Hematopoietic multipotent progenitor cell treated with erythropoietin and hydrocortisone succinate and interleukin-3 and kit ligand, for 4 days (in vitro differentiated cells): ENCODE measurements at places on chromosomes 6 and 20.

GRCh38 chr6:43829470-43829869, 59.5 kb downstream of the VEGFA start:
- peak; percentile 47 for DNase-seq

- DNase-seq: no peak
These were observed 8.8 kb downstream of the SYNJ2 start for GRCh38 chr6:157990321-157991066.

GRCh38 chr6:33921745-33922144, 117.9 kb upstream of the MLN start:
- no peak for DNase-seq

GRCh38 chr20:58746620-58747019, 54.0 kb downstream of the NPEPL1 start:
- DNase-seq: no peak

DNA sequence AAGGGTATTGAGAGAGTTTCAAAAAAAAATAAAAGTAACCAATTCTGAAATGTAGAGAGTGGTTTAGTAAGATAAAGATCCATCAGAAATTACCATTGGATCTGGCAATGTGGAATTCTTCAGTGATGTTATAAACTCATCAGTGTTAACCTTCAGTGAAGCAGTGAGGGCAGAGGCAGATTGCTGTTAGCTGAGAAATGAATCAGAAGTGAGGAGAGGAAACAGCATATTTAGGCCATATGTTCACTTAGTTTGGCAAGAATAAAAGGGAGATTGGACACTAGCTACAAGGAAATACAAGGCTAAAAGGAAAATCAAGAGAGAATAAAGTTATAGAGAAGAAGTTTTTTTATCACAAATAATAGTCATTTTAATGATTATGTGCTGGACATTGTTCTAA, 9.6 kb downstream of the KCNQ5 start:
- no peak for DNase-seq

DNA sequence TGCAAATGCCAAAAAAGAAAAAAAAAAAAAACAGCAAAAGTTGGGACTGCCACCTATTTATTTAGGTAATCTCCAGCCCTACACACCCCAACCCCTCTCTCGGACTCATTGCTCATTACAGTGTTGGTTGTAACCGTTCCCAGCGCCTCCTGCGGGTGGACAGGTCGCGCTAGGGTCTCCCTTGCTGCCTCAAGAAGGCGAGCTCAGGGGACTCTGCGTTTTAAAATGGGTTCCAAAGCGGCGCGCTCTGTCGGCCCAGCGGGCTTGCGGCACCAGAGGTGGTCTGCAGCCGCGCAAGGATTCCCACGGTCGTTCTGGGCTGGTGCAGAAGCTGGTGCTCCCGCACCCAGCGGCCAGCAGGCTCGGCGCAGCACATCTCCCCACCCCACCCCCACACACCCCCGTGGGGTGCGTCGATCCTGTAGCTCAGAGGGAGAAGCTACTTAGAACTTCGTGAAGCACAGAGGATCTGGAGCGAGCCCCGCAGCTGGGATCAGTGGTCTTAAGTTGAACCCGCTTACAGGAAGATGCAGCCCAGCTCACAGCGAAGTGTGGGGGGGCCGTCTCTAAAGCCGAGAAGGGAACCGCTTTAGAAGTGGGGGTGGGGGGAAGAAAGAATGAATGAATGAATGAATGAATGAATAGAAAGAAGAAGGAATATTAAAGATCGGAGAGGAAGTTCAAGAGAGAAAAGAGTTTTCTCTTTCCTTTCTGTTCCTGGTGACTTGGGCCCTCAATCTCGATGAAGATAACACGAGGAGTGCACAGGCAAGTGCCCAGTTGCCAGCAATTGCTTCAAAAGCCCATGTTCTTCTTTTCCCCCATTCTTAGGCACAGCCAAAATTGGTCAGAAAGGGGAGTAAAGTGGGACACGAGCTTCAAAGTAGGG, 780 bp downstream of the TFAP2A start:
- no peak for DNase-seq

GRCh38 chr6:118198746-118199145, 291.7 kb downstream of the SLC35F1 start:
- DNase-seq: no peak

DNA sequence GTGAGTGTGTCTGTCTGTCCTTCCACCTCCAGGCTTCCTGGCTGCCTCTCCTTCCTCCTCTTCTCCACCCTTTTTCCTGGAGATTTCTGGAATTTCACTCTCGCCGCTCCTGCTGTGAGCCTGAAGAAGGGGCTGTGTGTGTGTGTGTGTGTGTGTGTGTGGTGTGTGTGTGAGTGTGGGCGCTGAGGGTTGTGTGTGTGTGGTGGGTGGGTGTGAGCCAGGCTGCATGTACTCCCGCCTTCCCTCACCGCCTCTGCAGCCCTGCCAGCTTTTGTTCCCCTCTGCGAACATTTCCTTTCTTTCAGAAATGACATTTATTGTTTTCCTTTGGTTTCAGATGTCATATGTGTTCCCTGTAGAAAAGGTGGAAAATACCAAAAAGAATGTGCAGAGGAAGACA, 76.0 kb downstream of the SRC start:
- DNase-seq: no peak

DNA sequence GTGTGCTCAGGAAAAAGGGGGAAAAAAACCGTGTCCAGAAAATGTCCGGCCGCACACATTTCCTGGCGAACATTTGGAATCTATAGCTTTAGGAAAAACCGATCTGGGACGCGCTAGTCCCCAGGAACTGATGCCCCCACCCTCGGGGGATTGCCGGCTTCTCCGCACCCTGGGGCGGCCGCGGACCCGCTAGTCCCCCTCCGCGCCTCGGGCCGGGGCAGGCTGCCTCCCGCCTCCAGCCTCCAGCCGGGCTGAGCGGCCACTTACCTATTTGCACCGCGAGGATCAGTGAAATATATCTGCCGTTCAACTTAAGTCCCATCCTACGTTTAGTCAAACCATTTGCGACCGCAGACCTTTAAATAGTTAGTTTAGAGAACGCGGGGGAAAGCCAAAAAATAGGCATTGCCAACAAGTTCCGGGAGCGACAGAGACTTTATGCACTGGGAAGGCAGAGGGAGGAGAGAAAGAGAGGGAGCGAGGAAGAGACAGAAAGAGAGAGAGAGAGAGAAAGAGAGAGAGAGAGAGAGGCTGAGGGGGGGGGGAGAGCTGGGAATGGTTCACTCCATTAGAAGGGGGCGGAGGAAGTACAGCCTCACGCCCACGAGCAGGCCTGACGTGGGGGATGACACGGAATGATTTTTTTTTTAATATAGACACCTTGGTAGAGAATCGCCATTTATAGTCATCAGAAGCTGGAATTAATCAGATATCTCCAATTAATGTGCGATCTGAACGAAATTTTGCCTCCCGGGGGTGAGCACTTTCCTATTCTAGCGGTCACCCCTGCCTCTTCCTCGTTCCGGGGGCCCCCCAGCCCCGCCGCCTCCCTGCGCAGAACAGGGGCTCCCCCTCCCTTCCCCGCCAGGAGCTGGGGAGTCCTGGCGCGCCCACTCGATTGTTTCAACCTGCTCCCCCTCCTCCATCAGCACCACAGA, at the start of gene NRN1:
Gene NRN1, minus strand, starts transcription at position 498 of the 938 bp plus-strand sequence. Its CDS starts 176 bp downstream, at position 322.
- DNase-seq: peak; percentile 12

GRCh38 chr6:25007269-25007699, 71.5 kb upstream of the RIPOR2 start:
- DNase-seq: no peak

GRCh38 chr6:165118736-165119135, 190.7 kb downstream of the C6orf118 start:
- DNase-seq: no peak

DNA sequence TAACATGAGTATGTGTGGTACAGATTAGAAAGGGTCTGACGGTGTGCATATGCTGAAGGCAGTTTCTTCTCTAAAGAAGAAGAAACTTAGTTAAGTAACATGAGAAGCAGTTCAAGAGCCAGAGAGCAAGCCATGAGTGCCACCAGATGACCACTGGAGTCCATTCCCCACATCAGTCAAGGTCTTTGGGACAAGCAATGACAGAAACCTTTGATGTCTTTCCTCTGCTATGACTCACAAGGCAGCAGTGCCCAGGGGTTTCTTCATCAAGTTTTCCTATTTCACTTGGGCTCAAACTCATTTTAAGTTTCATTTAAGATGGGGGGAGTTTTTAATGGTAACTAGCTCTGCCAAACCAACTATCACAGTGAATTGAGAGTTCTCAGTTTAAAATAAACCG, 303.8 kb upstream of the TBX18 start:
- no peak for DNase-seq

DNA sequence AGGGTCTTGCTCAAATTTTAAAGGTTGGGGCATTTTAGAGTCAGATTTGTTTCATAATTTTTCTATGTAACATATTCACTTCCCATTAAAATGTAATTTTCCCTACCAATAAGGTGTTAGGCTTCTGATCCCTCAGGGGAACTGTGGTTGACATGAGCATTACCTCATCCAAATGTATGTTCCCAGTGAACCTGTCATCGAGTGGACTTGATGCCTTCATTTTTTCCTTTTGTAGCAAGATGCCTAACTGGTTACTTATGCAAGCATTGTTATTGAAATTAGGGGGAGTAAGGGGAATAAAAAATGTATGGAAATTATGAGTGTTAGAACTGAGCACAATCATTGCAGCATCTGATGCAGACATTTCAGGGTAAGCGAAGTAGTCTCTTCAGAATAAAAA, 360.5 kb downstream of the BCKDHB start:
- no peak for DNase-seq

DNA sequence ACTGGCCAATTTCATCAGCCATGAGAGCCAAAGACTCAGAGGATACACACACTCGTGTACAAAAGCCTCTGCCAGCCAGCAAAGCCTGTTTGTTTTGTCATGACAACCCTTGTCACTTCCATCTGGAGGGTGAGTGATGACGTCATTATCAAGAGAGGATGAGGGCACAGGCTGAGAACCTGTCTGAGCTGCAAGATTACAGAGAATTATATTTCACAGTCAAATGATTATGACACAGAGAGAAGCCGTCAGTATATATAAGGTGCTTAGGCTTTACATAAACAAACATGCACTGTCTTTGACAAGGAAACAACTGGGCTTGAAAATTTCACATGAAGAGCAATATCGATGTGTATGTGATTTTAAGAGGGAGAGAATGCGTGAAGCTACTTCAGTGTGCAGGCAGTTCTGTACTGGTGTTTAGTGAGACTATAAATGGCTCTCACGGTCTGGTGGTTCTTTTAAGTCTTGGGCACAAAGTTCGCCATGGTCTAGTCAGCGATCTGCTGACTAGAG, 36.5 kb upstream of the BCLAF1 start:
- DNase-seq: peak; percentile 36

- no peak for DNase-seq
These were observed 47.7 kb upstream of the PLCB4 start for GRCh38 chr20:9021216-9021615.

- no peak for DNase-seq
These were observed 59.8 kb upstream of the HSF2 start for GRCh38 chr6:122339661-122340060.

- DNase-seq: no peak
These were observed 290.0 kb downstream of the PACRG start for GRCh38 chr6:163017801-163018200.

DNA sequence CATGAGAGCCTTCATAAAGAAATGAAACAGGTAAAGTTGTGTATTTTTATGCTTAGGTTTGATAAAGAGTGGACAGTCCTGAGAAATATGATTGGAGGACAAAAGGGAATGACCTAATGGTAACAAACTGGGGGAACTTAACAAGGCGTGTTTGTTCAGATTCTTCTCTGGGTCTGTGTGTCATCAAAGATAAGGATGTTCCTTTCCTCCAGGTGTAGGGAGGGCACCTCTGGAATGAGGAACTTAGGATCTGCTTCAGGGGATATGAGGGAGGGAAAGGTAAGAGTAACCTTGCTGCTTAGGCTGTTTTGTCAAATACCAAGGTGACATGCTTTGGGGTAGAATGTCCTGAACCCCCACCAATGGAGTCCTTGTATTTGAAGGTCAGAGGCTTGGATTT, 291.9 kb downstream of the KCNQ5 start:
- no peak for DNase-seq

DNA sequence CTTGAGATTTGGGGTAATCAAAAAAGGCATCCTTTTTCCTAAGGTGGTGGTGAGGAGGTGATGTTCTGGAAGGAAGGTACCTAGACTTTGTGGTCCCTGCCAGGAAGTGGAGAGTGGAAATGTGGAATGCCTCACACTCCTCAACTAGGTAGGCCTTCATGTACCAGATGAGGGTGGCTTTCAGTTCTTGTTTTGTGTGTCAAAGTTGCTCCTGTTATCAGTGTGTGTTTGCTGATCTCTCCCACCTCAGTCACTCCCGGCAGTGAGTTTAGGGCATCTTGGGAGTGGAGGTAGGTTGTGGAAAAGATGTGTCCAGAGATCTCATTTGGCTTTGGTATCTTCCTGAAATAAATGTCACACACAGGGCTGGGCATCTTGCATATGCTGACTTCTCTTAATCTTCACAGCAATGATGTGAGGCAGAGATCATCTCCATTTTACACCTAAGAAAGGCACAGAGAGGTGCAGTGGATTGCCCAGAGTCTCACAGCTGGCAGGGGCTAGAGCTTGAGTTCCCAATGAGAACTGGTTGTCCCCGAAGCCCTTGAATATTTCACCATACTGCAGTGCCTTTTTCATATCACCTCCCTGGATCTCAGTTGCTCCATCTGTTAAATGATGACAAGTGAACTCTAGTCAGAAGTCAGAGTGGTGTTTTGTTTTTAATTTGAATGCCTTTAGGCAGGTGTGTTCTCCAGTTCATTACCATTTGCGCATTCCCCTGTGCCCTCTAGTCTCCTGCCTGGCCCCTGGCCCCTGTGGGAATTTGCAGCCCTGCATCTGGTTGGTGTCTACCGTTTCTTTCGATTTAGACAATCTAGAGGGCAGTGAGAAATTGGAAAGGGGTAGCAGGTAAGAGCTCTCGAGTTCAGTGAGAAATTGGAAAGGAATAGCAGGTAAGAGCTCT, 2.9 kb downstream of the PKIG start:
- peak; percentile 60 for DNase-seq

- peak; percentile 68 for DNase-seq
These were observed 72.9 kb downstream of the SNX5 start for GRCh38 chr20:17895641-17896171.

- peak; percentile 25 for DNase-seq
These were observed 116.2 kb downstream of the SGK1 start for GRCh38 chr6:134201716-134202115.

- DNase-seq: peak; percentile 77
These were observed 102.0 kb downstream of the POPDC3 start for GRCh38 chr6:105077596-105078385.

GRCh38 chr6:170095273-170095981, 195.5 kb downstream of the DLL1 start:
- DNase-seq: no peak

- peak; percentile 53 for DNase-seq
These were observed 20.4 kb downstream of the ZNF184 start for GRCh38 chr6:27452496-27452897.
